H7 (cell line): ENCODE measurements at places on chromosomes 4 and X. TPM values are rescaled to one million over a fixed set of nuclear protein-coding genes. Genes with fewer than 3 reads are reported as not detected.

DNA sequence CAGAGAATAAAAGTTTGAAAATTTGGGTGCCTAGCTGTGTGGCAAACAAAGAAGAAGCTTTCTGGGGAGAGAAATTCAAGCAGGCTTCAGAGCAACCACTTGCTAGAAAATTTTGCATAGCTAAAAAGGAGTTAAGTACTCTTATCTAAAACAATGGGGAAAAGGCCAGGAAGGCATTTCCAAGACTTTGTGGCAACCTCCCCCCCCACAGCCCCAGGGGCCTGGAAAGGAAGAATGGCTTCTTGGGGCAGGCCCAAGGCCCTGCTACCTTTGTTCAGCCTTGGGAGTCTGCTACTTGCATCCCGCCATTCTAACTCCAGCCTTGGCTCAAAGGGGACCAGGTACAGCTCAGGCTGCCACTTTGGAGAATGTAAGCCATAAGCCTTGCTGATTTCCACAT is 102.2 kb downstream of the PTCHD1 start:
- DNase-seq = peak; percentile 28

The CXXC4 gene
- 0.67 and 0.83 TPM in 2 replicates for total RNA-seq

The SLC4A4 gene
- total RNA-seq = 0.55 and 0.78 TPM in 2 replicates

The SLC6A14 gene
- total RNA-seq = 0.03 TPM in 1 of 2 replicates, not detected in the other

The EDNRA gene
- total RNA-seq = 1.1 and 1.4 TPM in 2 replicates

The C4orf54 gene
- total RNA-seq = not detected in 2 replicates

DNA sequence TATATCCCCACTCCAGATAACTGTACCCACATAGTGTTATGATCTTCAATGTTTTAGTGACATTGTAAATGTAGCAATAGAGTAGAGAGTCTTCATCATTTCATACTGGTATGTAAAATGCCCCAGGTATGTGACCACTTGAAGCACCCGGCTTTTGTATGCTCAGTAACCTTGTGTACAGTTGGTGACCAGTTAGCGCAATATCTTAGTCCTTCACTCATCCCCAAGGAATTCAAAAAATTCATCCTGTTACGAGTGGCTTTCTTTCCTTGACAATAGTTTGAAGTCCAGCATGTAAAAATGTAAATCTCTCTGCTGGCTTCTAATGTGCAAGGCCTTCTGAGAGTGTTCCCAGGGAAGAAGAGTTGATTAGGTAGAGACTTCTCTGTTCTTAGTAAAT is 145.6 kb downstream of the ARX start:
- no peak for DNase-seq

DNA sequence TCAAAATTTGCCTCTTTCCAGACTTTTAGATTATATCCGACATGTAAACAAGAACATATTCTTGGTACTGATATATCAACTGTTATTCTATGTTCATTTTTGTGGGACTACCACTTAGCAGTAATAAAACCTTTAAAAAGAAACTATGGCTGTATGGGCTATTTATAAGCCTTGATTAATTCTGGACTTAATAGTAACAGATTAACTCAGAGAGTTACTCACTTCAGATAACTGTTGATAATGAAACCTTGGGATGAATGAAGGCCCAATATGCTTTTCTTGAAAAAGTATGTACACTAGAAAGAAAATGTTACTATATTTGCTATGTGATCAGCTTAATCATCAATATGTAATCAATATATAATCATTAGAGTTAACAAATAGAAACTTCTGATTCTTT is 595.9 kb upstream of the BOD1L1 start:
- no peak for DNase-seq

The TBX22 gene
- 0.74 and 1.3 TPM in 2 replicates for total RNA-seq

- no peak for DNase-seq
Measured at GRCh38 chr4:102326951-102327350, 18.3 kb downstream of the SLC39A8 start.

The SHOX gene
- not detected in 2 replicates for total RNA-seq

DNA sequence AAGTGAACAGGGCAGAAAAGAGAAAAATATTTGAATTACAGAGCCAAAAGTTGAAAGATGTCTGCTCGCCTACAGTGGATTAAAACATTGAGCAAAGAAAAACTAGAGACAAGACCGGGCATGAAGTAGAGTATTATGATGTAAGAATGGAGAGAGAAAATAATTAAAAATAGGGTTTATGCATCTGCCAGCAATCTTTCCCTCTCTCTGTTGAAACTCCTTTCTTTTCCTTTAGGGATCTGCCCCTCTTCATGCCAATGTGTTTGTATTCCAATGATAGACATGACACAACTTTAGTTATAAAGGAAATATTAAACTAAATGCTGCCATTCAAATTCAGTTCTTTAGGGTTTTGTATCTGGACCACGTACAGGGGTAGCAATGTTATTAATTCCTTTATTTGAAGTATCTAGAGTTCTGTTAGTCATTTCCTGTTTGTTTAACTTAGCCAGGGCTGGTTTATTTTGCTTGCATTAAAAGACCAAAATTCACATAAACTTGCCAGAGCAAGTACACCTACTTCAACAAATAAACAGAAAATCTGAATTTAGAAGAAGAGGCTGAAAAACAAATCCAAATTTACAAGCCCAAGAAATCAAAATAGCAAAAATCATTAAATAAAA is 202.6 kb downstream of the SPOCK3 start:
- DNase-seq = no peak

The CENPE gene
- total RNA-seq = 10.6 and 21.5 TPM in 2 replicates

- DNase-seq = no peak
Measured at GRCh38 chr4:2324891-2325290, 63.0 kb upstream of the MXD4 start.

The CNKSR2 gene
- total RNA-seq = 5.9 and 6.3 TPM in 2 replicates

DNA sequence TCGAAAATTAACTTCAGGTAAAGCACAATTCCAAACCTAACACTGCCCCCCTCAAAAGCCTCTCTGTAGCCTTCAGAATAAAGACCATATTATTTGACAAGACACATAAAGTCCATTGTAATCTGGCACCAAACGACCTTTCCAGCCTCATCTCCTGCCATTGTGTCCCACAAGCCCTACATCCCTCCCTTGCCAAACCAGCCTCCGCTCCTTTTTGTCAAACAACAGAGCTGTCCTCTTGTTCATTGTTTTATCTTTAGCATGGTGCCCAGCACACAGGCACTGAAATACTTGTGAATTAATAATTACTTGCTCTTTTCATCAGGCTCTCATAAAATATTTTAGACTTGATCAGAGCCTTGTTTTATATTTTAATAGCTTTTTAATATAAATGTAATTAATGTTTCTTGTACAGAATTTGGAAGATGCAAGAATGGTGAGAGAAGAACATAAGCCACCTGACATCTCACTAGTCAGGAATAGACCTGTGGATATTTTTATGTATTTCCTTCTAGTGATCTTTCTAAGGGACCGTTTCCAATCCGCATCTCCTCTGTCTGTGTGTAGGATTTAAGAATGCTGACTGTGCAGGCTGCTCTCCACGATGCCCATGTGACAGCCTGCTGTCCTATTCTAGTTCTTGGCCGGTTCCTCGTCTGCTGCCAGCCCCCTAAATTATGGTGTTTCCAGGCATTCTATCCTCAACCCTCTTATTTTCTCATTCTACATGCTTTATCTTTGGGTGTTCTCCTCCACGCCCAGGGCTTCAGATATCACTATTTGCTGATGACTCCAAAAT is 3.0 kb upstream of the IRF2 start:
- no peak for DNase-seq

The VGLL1 gene
- not detected in 2 replicates for total RNA-seq

The DCAF8L2 gene
- total RNA-seq = not detected in 2 replicates

The SATL1 gene
- total RNA-seq = 0.03 and 0.11 TPM in 2 replicates

The STAP1 gene
- not detected in 2 replicates for total RNA-seq

- DNase-seq = peak; percentile 83
Measured at GRCh38 chr4:183098019-183098722, 886 bp upstream of the WWC2 start.

DNA sequence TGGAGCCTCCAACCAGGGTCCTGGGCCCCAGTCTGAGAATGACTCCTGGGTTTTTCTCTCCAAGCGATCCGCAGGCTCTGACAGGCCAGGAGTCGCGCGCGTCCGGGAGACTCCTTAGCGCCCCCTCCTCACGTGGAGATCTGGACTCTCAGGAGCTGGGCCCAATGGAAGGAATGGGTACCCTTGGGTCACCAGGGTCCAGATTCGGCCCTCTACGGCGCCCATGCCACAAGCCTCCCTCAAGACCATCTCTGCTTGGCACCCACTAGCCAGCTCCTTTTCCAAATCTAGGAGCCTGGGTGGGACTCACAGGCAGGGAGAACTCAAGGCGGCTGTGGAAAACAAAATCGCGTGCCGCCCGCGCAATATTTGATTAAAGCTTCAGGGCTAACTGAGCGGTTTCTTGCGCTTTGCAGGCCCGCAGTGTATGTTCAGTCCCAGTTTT is 7.1 kb downstream of the HAND2 start:
- no peak for DNase-seq

GRCh38 chr4:75830906-75831305 is 71.3 kb downstream of the PPEF2 start:
- no peak for DNase-seq

DNA sequence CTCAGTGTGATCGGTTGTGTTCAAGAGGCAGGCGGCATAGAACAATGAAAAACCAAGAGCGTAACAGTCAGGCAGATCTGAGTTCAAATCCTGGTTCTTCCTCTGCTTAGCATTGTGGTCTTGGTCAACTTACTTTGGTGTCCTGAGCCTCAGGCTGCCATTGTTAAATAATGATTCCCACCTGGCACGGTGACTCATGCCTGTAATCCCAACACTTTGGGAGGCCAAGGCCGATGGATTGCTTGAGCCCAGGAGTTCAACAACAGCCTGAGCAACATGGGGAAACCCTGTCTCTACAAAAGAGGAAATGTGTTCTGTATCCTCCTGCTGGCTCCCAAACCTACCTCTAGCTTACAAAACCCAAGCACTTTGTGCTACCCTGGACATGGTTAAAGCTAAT is 129.0 kb upstream of the STX18 start:
- no peak for DNase-seq

DNA sequence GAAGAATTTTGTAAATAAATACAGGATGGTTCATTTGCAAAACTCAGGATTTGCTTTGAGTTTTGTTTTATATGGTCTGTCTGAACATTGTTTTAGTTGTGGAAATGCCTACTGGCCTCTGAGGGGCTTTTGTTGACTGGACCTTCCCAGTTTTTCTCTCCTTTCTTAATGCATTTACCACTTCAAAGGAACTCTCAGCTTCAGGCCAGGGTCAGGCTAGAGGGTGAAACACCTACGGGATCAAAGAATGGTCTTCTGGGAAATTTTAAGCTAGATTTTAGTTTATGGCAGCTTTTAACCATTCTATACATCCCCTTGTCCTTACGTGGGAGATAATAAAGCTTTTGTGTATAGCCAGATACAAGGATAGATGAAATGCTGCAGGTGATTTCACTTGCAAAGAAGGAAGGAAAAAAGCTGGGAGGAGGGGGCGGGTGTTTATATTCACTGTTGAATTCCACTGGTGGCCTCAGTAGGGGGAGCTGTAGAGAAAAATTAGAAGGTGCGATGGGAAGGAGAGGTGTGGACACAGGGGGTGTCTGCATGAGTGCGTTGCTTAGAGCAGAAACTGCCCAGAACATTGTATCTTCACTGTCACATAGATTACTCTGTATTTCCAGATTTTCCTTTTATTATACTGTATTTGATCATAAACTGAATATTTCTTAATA is 151.8 kb downstream of the TSPAN5 start:
- DNase-seq = peak; percentile 67

- DNase-seq = no peak
Measured at GRCh38 chrX:13087322-13088155, 43.1 kb upstream of the FAM9C start.

DNA sequence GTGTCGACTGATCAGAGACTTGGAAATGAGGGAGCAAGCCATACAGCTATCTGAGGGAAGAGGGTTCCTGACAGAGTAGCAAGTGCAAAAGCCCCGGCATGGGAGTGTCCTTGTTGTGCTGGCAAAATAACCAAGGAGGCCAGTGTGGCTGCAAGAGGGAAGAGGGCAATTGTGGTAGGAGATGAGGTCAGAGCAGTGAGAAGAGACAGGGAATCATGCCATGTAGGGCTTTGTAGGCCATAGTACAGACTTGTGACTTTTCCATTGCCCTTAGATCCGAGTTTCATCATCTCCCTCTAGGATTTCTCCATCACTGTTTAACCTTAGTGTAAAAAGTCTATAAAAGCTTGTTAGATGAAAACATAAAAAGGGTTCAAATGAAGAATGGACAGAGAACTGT is 76.2 kb downstream of the DOCK11 start:
- no peak for DNase-seq
